ENCODE measurements at places on chromosomes 6 and 20.

GRCh38 chr20:415820-416322, 7.8 kb downstream of the RBCK1 start:
- no peak for DNase-seq

GRCh38 chr6:89311530-89311852, 3.6 kb downstream of the GABRR2 start:
- DNase-seq, result no peak

- no peak for DNase-seq
Observed at GRCh38 chr6:146857980-146858347, 259.2 kb downstream of the ADGB start.

DNA sequence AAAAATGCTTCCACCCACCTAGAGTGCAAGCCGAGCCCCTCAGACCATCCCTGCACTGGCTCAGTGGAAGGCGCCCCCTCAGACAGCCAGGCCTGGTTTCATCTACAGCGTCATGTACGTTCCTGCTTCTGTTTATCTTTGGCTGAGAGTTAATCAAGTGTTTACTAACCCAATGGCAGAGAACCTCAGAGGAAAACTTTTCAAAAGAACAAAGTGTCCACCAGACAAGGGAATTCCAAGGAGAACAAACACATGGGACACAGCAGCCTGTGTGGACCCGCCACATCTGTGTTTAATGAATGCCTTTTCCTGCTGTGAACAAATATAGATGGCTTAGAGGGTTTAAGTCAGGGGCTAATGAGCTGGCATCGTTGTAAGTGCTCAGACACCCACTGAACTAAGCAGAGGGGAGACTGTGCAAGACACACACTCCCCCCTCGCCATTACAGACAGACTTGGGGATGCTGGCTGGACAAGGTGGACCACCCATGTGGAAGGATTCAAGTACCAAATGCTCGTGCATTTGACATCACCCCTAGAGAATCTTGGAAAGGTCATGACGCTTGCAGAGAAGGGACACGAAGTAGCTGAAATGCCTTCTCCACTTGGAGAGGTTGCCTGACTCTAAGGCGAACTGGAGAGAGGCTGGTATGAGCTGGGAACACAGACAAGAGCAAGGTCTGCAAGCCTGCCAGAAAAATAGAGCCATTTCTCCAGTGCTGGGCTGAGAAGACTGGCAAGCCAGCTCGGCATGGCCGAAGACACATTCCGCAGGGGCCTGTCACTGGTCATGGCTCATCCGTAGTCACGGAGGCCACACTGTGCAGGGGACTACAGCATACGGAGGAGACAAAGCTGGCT, 53.5 kb upstream of the NXT1 start:
- no peak for DNase-seq
